ENCODE measurements at places on chromosomes 12 and 14.

GRCh38 chr14:23042162-23042965 is at the start of gene PSMB11:
TSS of gene PSMB11 (plus strand) at chr14:23042212. CDS start at chr14:23042226, 14 bp downstream.
- no peak for DNase-seq

GRCh38 chr14:65260786-65261185 is 151.7 kb upstream of the FUT8 start:
- no peak for DNase-seq

GRCh38 chr14:97120611-97121031 is 323.4 kb downstream of the VRK1 start:
- DNase-seq, result peak; percentile 38

DNA sequence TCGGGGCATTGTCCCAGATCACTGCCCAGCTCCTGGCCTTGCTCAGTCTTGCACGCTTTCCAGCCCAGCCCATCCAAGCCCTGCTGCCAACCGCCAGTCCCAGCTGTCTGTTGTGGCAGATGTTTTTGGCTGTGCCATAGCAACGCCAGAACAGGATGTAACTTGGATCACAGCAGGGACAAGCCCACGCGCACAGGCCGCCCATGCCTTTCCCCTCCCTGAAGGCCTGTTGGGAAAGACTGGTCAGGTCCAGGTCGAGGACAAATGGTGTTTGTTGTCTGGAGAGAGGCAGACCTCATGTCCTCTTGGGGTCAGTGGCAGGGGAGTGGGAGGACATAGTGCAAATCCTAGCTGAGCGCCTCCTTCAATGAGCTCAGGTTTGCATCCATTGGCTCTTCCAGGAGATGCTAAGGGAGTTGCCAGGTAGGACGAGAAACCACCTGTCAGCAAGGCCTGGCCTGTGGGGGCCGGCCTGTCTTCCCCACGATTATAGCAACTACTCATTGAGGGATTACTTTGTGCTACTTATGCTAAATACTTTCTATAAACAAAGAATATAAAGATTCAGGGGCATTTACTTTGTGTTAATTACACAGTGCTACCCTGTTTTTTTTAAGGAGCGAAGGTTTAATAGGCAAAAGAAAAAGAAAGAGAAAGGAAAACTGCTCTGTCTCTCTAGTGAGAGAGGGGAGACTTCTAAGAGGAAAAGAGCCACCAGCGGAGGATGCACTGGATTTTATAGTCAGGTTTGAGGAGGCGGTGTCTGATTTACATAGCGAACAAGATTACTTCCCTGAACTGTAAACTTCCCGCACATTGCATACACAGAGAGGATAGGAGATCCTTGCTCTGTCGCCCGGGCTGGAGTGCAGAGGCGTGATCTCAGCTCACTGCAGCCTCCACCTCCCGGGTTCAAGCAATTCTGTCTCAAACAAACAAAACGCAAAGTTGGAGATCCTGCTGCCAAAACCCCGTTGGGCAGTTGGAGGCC is 42.8 kb upstream of the CORO1C start:
- no peak for DNase-seq

GRCh38 chr14:64549791-64550620 is at the start of gene PPP1R36:
TSS of gene PPP1R36 (plus strand) at chr14:64549961. CDS start at chr14:64549998, 37 bp downstream.
- DNase-seq, result peak; percentile 47

DNA sequence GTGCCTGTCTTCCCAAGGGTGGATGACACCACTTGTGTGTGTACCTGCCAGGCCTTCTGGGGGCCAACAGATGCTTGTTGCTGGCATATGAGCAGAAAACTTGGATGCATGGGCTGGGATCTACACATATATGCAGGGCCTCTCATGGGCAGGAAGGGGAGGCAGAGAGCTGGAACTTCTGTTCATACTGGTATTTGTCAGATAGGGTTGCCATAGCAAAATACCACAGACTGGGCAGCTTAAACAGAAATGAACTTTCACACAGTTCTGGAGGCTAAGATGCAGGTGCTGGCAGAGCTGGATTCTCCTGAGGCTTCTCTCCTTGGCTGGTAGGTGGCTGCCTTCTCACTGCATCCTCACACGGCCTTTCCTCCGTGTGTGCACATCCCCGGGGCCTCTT is 121.8 kb downstream of the SUDS3 start:
- no peak for DNase-seq

DNA sequence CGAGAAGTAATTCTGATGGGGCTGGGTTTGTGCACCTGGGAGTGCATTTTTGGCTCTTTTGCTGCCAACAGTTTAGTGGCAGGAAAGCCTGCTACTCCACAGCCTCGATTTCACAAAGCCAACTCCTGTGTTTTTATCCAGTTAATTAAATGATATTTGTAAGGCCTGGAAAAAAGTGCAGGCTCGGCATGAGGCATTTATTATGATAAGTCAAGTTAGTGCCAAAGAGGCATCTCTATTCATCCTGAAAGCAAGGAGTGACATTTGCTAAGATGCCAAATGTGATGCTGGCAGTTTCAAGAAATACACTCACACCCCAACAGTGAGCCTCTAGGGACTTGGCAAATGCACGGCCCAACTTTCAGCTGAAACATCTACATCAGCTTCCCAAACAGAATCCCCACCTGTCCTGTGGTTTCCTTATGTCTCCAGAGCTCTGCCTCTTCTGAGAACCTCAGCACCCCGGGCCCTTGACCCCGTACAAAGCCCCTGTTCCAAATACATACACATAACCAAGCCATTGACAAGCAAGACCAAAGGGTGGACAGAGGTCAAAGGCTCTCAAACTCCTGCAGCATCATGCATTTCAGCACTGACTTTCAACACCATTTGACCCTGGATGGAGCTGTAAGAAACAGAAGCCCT is 955.1 kb upstream of the TMEM132C start:
- no peak for DNase-seq

DNA sequence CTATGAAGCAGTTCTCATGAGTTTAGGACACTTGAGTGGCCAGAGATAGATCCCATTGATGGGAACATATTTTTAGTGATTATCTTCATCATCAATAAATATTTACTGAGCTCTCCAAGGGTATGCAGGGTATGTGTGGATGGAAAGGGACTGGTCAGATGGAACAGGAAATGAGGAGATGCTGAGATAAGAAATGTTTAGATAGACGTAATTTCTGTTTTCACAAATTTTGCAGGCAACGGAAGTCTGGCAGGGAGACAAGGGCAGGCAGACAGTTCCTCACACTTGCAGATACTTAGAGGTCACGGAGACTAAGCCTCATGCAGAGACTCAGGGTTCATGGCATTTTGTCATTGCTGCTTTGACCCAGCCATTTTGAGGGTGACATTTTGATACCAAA is 24.3 kb downstream of the BCL2L14 start:
- no peak for DNase-seq

GRCh38 chr14:66485029-66485428 is 1.1 kb upstream of the CCDC196 start:
- DNase-seq, result no peak

DNA sequence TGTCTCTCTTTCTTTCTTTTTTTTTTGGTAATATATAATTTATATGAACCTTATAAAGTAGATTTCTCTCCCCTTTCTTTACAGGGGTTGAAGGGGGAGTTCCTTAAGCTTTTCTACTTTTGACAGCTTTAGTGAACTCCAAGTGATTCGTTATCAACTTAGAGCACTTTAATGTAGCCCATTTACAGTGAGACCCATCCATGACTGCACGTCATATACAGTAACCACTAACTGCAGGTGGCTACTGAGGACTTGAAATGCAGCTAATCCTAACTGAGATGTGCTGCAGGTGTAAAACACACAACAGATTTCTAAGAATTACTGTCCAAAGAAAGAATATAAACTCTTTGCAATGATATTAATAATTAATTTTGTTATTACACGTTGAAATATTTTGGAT is 582 bp downstream of the LRRIQ1 start:
- no peak for DNase-seq

- DNase-seq, result no peak
Measured at GRCh38 chr14:85556267-85556666, 26.3 kb downstream of the FLRT2 start.

DNA sequence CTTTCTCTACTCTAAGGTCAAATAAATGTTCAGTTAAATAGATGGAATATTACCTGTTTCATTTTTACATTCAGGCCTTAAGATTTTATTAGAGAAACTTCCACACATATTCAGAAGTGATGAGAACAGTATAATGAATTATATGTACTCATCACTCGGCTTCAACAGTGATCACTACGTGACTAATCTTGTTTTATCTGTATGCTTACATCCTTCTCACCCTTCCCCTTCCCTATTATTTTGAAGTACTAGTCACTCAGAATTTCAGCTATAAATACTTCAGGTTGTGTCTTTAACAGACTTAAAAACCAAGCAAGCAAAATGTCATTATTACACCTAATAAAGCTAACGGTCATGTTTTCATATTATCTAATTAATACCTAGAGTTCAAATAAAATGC is 34.9 kb downstream of the ETV6 start:
- DNase-seq, result no peak

GRCh38 chr12:31471051-31471450 is 119.9 kb downstream of the DENND5B start:
- no peak for DNase-seq

GRCh38 chr14:75123991-75124390 is 2.9 kb downstream of the NEK9 start:
- peak; percentile 45 for DNase-seq

GRCh38 chr12:40099423-40099853 is 6.4 kb downstream of the SLC2A13 start:
- DNase-seq, result no peak

GRCh38 chr12:68479896-68480291 is 130.8 kb upstream of the RAP1B start:
- DNase-seq, result no peak

GRCh38 chr12:82952946-82953345 is 266.2 kb downstream of the TMTC2 start:
- no peak for DNase-seq

- DNase-seq, result no peak
Measured at GRCh38 chr14:56189307-56189706, 71.1 kb downstream of the PELI2 start.
